Aorta (tissue), 5 donors: ENCODE measurements at places on chromosomes 12 and 14. TPM values are rescaled to one million over a fixed set of nuclear protein-coding genes. Genes with fewer than 3 reads are reported as not detected.

DNA sequence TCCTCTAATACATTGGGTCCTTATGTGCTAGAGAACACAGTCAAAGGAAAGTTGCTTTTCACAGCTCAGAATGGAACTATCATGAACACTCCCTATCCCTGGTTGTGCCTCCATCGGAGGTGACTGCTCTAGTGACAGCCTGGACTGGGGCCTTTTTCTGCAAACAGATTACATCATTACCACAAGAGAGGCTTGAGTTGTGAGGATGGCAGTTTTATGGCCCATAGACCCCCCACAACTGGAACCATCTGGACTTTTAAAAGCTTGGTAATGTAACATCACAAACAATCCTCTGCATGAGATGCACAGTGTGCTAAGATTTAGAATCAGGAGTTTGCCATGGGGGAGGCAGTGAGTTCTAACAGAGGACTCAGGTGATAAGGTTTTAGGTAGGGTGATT, 46.6 kb upstream of the WSCD2 start:
- DNase-seq, result no peak

GRCh38 chr12:71688961-71689570, 3.2 kb downstream of the TMEM19 start:
- no peak for DNase-seq

DNA sequence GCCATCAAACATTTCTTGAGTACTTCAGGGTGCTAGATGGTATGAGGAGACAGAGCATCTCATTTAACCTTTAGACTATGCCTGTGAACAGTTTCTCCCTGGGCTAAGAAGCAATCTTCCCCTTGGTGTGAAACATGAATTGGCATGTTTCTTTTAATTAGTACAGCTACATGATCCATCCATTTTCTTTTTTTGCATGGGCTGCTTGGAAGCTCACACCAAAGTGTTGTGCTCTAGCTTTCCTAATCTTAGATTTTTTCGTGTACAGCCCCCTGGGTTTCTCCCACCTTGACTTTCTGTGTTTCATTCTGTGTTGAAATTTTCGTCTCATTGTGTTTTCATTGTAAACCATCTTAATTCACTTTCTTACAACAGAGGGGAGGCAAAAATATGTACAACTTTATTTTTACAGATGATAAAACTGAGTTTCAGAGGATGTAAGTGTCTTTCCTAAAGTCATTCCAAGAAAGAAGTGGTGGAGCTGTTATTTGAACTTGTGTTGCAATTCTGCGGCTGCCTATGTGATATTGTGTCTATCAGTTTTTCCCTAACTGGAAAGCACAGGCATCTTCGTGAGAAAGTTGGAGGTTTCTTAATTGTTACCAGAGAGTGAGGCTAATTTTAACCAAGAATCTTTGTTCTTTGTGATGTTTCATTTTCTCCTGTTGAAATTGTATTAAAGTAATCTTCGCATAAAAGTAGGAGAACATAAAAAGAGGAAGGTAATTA, 64.5 kb downstream of the DAAM1 start:
- DNase-seq, result no peak

- no peak for DNase-seq
These were observed 87.2 kb downstream of the SPRING1 start for GRCh38 chr12:116650585-116651087.

- no peak for DNase-seq
These were observed 37.2 kb downstream of the TNFAIP2 start for GRCh38 chr14:103160321-103161053.

DNA sequence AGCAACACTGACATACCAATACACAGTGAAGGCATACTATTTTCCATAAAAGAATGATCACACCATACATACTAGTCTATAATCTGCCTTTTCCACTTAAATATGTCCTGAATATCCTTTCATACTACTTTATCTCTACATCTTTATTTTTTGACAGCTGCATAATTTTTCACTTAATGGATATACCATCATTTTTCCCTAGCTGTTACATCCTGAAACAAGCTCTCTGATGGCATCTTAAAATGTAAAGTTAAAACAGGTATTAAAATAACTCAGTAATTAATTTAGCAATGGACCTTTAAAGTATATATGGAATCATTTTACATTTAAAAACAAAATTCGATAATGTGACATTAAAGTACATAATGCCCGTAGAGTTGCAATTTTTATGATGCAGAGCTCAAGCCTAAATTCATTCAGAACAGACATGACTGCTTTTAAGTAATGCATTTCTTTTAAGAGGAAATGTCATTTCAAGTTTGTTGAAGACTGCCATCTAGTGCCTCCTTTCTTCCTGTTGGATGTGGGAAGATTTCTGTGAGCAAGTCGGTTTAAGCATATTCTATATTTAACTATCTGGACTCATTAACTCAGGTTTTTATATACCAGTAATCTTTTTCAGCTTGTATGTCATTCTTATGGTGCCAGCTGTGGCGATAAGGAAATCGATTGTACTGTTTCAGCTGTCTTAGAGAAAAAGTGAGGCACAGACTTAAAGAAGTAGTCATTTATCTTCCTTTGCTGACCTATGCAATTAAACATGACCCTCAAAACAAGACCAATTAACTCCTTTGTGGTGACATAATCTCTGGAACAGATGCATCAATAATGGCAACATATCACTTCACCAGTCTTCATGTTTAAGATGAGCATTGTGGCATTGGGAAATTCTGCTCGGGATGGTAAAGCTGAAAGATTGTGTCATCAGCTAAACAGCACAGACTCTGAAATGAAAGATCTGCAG, 20.3 kb downstream of the PRICKLE1 start:
- no peak for DNase-seq

- no peak for DNase-seq
These were observed 730 bp downstream of the PPP1R3E start for GRCh38 chr14:23301969-23302289.

GRCh38 chr12:1083889-1084262, 92.9 kb downstream of the ERC1 start:
- DNase-seq, result no peak

- no peak for DNase-seq
These were observed 28.8 kb downstream of the DMAC2L start for GRCh38 chr14:50340963-50341362.

DNA sequence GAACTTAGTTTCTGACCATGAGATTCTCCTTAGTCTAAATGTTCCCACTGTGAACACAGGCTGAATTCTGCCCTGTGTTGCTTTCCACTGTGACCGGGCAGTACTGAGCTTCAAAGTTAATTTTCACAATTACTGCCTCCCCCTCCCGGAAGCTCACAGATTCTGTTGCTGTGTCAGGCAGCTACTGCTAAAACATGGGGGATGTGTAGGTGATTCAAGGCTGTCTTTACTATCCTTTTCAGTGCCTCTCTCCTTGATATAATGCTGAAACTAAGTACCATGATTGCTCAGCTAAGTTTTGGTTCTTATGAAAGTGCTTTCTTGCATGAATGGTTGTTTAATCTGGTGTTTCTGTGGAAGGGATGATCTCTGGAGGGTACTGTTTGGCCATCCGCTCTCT, 428.3 kb upstream of the NOVA1 start:
- DNase-seq, result no peak

DNA sequence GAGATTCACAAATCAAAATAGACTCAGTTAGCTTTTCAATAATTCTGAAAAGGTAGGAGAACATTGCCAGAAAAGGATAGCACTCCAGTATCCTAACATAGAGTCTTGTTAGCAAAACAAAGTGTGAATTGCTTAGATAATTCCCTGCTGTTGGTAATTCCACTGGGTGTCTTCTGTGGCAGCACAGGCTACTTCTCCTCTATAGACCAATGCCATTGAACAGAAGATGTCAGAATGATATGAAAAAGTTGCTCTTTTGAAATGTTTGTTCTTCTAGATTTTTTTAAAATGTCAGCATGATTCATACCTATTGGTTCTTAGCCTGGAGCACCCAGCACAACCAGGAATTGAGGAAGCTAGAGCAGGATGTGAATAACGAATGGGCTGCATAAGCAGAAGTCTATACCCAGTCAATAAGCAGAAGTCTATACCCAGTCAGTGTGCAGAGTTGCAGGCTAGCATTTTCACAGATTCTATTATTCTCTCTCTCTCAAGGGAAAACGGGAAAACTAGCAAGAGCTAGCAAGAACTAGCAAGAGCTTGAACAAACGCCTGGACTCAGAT, 112.8 kb downstream of the SYT1 start:
- no peak for DNase-seq

- no peak for DNase-seq
These were observed 211.9 kb downstream of the TTC8 start for GRCh38 chr14:89036371-89036770.

GRCh38 chr12:47184229-47184628, 104.5 kb upstream of the AMIGO2 start:
- no peak for DNase-seq

- no peak for DNase-seq
These were observed 429.9 kb downstream of the DAD1 start for GRCh38 chr14:22159099-22159498.

DNA sequence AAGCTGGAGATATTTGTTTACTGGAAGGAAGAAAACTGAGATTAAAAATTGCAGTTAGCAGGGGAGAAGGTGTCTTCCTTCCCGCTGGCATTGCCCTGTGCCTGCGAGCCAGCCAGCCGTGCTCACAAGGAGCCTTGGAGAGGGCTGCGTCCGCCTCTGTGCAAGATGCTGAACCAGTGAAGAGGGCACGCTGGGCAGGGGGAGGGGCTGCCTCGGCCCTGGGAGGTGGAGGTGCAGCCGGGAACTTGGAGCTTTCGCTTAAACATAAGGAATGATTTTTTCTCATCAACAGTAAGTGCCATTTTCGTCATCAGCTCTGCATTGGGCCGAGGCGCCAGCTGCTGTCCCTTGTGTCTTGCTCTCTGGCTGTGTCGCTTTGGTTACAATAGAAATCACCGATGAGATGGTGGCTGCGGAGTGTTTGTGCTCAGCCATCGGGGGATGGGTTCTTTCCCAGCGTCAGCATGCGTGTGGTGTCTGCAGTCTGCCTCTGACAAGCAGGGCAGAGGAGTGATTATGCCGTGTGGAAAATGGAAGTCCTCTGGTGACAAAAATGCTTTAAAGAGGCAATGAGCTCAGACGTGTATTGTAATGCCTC, 97.3 kb downstream of the ESR2 start:
- peak; percentile 79 for DNase-seq

- no peak for DNase-seq
These were observed 3.7 kb downstream of the DHRS7 start for GRCh38 chr14:60161196-60162107.

DNA sequence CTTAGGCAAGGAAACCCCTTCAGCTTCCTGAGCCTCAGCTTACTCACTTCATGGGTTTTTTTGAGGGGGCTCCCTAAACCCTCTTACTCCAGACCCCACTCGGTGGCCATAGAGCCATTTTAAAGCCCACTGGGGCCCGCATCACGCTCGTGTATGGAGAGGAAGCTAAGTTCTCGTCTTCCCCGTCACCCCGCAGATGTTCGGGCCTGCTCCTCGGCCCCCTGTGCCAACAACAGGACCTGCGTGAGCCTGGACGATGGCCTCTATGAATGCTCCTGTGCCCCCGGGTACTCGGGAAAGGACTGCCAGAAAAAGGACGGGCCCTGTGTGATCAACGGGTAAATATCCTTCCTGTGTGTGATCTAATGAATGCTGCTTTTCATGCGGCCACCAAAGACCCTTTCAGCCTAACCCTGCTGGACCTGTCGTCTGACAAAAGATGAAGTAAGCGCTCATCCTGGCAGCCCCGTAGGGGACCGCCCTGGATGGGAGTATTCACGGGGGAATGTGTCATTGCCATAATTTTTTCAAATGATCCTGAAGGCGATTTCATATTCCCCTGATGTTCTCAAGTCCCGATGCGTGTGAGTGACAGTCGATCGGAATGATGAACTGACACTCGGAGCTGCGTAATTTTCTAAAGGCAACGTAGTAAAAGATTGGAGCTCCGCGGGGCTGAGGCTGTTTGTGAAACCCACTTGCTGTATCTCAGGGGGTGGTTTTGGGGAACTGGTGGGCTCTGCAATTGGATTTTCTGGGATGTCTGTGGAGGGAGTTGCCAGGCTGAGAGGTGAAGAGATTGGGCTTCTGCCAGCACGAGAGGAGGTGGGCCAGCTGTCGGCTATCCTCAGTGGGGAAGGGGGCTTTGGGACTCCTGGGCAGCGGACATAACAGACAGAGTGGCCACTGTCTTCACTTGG, 5.4 kb downstream of the DLK1 start:
- peak; percentile 62 for DNase-seq

DNA sequence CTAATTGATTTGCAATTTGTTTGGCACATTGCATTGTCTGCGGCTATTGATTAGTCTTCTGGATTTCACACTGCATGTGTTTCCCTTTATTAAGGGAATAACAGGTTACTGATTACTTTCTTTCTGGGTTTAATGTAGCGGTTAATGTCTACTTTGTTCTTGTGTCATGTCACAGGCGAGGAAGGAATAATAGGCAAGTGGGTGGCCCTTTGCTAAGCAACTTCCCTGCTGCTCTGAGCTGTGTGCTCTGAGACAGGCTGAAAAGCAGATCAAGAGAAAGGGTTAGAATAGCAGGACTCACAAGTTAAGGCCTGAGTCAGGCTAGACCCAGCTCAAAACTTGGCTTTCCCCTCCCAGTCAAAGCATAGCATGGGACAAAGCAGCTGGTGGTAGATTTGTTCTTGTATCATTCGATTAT, 77.2 kb downstream of the NKX2-1 start:
- no peak for DNase-seq

DNA sequence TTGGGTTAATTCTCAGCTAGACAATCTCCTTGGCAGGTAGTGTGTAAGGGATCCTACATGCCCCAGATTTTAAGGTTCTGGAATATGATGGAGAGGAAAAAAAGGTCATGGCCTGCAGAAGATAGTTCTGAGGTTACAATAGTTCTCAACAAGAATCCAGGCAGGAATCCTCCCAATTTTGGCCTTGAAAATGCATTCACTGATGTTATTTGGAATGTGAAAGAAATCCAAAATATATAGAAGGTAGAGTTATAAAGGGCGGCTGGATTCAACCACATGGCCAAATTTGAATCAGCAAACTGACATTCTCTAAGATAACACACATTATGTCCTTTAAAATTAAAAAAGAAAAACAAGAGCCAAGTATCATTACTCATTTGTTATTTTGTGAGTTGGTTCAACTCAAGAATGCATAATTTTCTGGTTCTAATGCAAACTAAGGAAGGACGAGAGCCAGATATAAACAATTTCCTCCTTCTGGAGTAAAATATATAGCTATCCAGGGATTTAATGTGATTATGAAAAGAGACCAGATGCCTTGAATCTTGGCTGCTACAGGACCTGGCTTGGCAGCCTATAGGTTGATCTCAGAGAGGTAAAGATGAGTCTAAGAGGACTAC, 177.0 kb upstream of the G2E3 start:
- no peak for DNase-seq

DDN gene
- 0.10 TPM for total RNA-seq

IL26 gene
- not detected for total RNA-seq

AMHR2 gene
- not detected for total RNA-seq

RFX4 gene
- not detected for total RNA-seq

WDHD1 gene
- total RNA-seq, result 2.6 TPM

ANAPC5 gene
- total RNA-seq, result 118 TPM

CATSPERB gene
- 12.9 TPM for total RNA-seq
